ENCODE measurements at places on chromosomes 1 and 21.

DNA sequence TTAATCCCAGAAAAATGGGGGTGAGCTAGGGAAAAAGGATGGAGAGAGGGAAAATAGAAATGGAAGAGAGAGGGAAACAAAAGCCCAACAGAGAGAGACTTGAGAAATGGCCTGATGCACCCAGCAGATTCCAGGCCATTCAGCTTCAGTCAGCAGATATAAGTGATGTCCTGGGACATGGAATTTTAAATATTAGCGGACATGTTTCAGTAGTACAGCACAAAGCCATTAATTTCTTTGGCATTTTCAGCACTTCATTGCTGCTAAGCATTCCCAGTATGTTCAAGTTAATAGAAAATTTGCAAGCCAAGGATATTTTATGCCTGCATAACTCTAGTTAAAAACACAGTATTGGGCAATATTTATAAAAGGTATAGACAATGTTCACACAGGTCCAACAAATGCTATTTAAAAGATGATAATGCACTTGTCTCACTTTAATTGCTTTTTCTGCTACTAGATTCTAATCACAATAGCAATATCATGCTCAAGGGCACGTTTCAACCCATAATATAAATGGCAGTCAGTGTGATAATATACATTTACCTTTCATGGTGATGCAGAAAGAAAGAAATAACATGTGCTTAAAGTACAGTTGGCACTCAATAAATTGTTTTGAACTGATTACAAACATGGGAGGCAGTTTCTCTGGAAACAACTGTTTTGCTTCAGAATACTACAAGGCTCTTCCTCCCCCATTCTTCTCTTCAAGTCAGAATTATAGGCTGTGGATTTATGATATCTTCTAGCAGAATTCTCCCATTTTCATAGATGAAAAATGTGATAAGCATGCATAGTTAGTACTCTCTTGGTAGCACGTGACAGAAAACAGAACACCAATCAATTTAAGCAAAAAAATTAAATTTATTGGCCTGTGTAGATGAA is 108.1 kb upstream of the MAGI3 start:
- no peak for DNase-seq

GRCh38 chr1:155681776-155682175 is 6.8 kb downstream of the YY1AP1 start:
- no peak for DNase-seq

- no peak for DNase-seq
Observed at GRCh38 chr21:45551316-45551715, 9.1 kb upstream of the SLC19A1 start.

- DNase-seq = no peak
Observed at GRCh38 chr21:36741506-36741905, 42.6 kb downstream of the SIM2 start.

DNA sequence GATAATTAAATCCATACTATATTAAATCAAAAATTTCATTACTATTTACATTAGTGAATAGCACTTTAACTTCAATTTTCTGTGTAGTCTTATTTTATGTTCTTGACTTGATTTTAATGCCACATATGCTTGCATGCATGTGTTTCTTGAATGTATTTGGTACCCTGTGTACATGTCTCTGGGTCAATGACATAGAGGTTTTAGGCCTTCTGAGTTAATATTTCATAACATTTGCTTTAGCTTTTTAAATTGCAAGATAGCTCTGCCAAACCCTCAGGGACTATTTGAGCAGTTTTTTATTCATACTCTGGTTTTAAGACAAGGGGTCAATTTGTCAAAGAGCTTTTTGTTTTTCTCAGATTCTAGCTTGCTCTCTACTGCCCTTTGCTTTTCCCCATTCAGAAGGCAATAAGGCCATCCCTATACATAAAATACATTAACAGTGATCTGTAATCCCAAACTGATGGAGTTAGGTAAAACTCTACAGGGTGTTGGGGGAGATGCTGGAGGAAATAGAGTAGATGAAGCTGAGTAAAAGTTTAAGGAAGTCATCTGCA is 5.0 kb downstream of the MLLT11 start:
- DNase-seq = no peak

- DNase-seq = no peak
Observed at GRCh38 chr1:243397613-243398321, 141.9 kb downstream of the SDCCAG8 start.

DNA sequence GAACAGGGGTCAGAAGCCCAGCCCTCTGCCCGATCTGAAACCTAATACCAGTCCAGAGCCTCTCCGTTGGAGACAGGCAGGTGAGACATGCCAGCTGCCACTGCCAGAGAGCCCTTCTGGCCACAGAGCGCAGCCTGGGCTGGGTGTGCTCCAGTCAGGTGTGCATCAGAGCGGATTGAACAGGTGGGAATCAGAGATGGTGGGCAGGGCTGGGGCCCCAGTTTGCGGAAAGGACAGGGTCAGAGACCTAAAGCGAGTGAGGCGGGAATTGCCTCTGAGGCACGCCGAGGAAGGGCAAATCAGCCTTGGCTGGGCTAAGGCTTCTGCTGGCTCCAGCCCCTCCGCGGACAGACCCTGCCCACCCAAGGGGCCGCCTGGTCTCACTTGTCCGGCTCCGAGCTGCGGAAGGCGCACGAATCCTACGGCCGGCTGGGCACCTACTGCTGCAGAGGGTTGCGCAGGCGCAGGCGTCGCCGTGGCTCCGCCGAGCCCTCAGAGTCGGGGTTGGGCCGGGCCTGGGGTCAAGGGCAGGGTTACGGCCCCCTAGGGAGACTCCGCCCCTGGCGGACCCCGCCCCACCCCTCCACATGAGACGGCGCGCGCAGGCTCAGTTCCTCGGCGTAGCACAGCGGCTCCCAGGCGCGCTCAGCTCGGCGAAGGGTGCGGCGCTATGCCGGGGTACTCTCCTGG is 10.3 kb downstream of the CPLANE2 start:
- no peak for DNase-seq

DNA sequence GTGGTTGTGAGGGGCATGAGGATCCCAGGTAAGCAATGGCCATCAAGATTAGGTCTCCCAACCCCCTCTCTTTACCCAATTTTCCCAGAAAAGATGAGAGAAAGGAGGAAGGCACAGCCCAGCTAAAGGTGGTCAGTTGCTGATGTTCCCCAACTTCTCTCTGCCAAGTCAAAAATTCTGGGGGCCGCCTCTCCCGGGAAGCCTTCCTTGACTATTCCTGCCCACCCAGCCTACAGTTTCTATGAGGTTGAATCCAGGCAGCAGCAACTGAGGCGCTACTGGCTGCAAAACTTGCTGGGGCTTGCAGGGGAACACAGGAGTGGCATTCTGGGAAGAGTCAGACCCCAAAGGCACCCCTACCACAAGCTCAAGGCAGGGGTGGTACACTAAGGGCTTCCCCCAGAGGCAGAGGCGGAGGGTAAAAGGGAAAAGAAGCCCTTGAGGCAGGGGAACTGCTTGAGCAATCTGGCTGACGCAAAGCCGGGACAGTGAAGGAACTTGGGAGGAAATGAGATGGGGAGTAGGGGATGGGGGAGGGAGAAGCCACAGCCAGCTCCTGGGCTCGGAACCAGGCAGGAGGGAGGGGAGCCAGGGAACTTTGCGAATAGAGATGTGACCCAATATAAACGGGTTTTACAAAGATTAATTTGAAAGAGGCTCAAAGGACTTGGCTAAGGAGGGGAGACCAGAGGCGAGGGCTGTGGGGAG is 31.2 kb downstream of the SDC3 start:
- DNase-seq = no peak

GRCh38 chr1:25893116-25893515 is 13.1 kb downstream of the STMN1 start:
- DNase-seq = no peak

- no peak for DNase-seq
Observed at GRCh38 chr1:47241114-47242113, 9.4 kb upstream of the TAL1 start.

- DNase-seq = no peak
Observed at GRCh38 chr1:182833271-182833670, 5.9 kb upstream of the DHX9 start.

DNA sequence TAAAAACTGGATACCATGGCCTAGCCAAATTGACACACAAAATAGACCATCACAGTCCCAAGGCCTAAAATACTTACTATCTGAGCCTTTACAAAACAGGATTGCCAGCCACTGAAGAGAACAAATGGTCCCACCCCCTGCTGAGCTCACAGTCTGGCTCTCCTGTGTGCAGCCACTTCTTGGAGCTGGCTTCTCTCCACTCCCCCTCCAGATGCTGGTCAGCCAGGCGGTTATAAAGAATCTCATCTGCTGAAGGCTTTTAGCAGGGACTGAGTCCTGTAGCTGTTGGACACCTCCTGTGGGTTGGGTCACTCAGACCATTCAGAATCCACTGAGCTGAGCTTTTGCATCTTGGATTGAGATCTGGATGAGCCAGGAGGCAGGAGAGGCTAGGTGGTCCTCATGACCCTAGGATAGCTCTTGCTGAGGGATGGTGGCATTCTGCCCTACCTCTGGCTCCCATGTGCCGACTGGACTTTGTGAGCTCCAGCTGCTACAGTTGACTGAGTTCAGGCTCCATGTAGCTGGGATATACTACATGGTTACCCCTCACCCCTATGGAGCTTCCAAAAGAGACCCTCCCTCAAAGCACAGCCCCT is 16.1 kb downstream of the OXCT2 start:
- DNase-seq = no peak

- no peak for DNase-seq
Observed at GRCh38 chr1:99641558-99641957, 4.4 kb upstream of the PALMD start.

GRCh38 chr1:234507089-234507488 is 28.1 kb upstream of the TARBP1 start:
- no peak for DNase-seq

GRCh38 chr1:58745666-58746065 is 38.2 kb downstream of the JUN start:
- no peak for DNase-seq

DNA sequence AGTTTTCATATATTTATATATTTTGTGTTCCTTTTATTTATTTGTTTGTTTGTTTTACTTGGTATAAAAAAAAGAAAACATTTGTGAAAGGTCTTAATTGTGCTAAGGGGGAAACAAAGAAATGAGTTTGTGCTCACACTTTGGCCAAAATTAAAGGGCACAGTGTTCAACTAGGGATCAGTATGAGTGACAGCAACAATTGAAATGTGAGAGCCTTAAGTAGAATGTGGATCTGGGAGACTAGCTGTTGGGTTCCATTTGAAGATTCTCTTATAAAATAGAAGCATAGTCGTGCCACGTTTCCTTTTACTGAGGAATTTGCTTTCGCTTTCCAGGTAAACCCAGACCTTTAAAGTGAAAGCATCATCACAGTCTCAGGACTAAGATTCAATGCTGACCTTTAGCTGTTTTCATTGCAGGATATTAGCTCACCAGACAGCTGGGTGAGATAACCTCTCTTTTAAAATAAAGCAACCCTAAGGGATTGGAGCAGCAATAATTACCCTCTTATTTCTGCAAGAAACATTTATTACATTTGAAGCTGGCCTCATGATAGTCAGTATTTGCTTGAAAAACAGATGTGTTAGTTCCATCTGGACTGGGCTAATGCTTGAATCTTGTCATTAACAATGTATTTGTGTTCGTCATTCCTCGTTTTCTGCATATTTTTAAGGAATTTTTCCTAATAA is 37.1 kb upstream of the CD55 start:
- DNase-seq = no peak

DNA sequence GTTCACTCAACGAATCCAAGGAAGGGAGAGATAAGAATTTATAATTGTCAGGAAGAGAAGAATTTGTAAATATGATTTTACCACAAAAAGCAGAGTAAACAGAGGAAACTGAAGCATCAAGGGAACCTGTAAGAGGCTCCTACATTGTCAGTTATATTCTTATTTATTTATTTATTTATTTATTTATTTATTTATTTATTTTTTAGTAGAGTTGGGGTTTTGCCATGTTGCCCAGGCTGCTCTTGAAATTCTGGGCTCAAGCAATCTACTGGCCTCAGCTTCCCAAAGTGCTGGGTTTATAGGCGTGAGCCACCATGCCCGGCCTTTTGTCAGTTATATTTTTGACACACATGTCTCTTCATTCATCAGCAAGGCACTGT is 47.1 kb downstream of the FCRL3 start:
- no peak for DNase-seq

DNA sequence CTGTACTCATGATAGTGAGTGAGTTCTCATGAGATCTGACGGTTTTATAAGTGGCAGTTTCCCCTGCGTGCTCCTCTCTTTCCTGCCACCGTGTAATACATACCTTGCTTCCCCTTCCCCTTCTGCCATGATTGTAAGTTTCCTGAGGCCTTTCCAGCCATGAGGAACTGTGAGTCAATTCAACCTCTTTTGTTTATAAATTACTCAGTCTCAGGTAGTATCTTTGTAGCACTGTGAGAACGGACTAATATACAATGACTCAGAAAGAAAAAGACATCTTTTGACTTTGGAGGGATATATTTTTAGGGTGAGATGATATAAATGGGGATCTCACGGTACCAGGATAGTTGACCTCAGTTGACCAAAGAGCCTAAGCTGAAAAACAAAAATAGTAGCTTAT is 74.7 kb upstream of the BACH1 start:
- no peak for DNase-seq

DNA sequence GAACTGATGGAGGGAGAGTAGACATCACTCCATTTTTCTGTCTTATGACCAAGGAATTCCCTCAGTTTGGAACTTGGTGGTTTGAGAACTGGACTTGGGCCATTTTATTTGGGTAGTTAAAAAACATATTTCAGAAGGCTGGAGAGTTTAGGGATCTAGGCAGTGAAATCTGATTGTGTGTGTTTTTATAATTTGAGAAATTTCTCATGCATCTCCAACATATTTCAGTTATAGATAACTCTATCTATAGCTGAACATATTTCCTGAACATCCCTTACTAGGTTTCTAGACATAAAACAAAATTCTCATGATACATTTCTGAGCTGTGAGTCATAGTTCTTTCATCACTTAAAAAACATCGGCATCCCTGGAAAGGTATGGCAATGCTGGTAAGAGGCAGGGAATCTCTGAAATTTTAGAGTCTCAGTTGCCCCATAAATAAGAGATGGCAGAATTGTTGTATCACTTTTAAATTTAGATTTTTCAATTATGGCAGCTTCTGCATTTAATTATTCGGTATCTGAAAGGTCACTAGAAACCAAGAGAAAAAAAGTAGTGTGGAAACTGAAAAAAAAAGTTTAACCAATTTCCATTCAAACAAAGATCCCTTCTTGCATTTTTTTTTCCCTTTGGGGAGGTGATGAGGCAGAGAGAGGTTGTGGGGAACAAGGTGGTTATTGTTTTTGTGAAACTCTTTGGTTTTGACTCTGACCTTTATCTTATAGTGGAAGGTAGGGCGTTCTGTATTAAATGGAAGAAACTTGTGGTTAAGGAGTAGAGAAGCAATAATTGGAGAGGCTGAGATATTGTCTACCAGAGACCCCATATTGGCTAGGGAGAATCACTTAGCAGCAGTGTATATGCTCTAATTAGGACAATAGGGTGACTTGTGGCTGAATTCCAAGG is 102.9 kb downstream of the FASLG start:
- no peak for DNase-seq

GRCh38 chr1:23548704-23549143 is 10.6 kb downstream of the ID3 start:
- no peak for DNase-seq

- no peak for DNase-seq
Observed at GRCh38 chr1:71463144-71463543, 382.3 kb upstream of the ZRANB2 start.

All from stimulated activated CD4-positive, alpha-beta T cell treated with anti-CD3 and anti-CD28 coated beads, TNF-alpha, amount 100 ng/mL, for 1 hour (primary cell).